ENCODE measurements at places on chromosomes 2 and 18.

DNA sequence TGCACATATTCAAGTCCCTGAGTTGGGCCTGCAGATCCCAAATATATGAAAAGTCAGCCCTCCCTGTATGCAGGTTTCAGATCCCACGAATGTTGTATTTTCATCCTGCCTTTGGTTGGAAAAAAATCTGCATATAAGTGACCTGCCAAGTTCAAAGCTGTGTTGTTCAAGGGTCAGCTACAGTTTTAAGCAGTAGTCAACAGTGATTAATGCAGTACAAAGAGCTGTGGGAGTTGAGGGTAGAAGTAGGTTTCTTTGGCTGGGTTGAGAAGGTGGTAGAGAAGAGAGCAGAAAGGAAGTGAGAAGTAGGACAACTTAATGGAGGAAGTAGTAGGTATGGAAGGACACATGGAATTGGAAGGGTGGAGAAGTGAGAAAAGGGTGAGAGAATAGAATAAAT lies 127.9 kb downstream of the ANKRD44 start:
- no peak for DNase-seq

GRCh38 chr2:217846321-217846743 lies 156.5 kb downstream of the TNS1 start:
- DNase-seq = no peak

- no peak for DNase-seq
Measured at GRCh38 chr2:65130664-65131175, 814 bp upstream of the RAB1A start.

- DNase-seq = peak; percentile 81
Measured at GRCh38 chr2:6865346-6866274, at the start of gene CMPK2. CMPK2 (minus strand) TSS chr2:6865907; CDS start chr2:6865696, 211 bp downstream.

GRCh38 chr2:55099878-55100820 lies 49.9 kb upstream of the RTN4 start:
- DNase-seq = no peak

DNA sequence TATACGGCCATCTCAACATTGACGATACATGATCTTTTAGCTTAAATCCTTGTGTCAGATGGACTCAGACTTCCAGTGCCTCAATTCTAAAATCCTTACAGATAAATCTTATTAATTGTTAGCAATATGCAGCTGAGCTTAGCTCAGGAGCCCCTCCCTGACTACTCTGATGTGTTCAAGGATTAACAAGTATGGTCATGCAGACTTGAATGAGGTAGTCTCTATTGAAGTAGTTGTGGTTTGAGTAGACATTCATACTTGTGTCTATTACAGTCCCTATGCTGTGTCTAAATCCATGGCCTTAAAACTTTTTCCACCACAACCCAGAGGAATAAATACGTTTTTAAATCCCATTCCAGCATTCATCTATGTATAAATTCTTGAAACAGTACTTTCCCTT lies 119.5 kb downstream of the NUP35 start:
- DNase-seq = no peak

DNA sequence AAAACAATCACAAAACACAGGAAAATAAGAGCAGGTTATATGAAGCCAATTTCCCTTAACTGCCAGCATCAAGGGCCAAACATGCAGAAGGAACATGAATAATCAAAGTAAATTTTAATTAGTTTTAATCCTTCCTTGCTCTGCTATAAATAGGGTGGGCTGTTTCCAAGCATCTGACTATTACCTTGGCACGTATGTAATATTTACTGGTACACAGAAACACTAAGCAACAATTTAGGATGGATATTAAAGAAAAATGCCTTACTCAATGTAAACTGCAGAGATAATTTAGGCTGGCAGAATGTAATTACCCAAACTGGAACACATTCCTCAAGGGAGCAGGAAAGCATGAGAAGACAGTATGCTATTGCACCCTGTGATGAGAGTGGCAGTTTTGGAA lies 468.2 kb downstream of the TDRD15 start:
- no peak for DNase-seq
